Caki2 (cell line): ENCODE measurements at places on chromosomes 3 and 15. TPM values are rescaled to one million over a fixed set of nuclear protein-coding genes. Genes with fewer than 3 reads are reported as not detected.

SLC15A2 gene
- not detected in 2 replicates for total RNA-seq

STXBP5L gene
- not detected in 2 replicates for total RNA-seq

SLITRK3 gene
- not detected in 2 replicates for total RNA-seq

CPLX3 gene
- total RNA-seq = not detected in 2 replicates

SEMA3F gene
- total RNA-seq = 33.5 and 36.1 TPM in 2 replicates

EAF2 gene
- 0.88 TPM in 1 of 2 replicates, not detected in the other for total RNA-seq

CNTN3 gene
- not detected in 2 replicates for total RNA-seq

- DNase-seq = no peak
Measured at GRCh38 chr15:90583471-90584252, 53.9 kb downstream of the CRTC3 start.

GRCh38 chr15:70152070-70152480 is 54.4 kb upstream of the TLE3 start:
- DNase-seq = peak; percentile 14

- DNase-seq = no peak
Measured at GRCh38 chr3:74390121-74390877, 224.2 kb downstream of the CNTN3 start.

DNA sequence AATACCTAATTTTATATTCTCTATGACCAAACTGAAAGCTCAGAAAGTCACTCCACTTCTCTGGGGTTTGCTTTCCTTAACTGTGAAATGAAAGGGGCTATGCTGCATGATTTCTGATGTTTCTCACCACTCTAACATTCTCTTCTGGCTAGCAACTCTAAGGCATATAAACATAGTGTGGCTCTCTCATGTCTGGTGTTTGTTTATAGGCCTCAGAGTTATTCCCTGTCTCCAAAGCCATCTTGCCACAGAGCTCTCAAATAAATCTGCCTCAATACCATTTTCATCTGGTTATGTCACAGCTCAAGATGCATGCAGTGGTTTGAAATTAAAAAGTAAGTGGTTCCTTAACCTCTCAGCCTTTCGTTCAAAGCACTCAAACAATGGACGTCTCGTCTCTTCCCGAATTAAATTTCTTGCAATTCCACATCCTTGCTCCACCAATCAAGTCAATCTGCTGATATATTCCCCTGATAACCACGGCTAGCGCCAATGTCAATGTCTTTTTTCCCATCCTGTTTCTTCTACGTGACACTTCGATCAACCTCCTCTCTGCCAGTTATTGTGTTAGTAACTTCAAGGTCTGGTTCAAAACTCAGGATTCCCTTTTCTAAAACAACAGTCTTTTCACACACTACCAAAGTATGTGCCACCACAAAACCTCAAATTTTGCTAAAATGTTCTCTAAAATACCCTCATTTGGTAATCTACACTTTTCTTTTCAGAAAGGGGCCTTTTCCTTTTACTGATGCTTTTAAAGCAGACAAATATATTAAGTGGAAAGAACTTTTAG is 16.0 kb downstream of the TOMM70 start:
- no peak for DNase-seq

DNA sequence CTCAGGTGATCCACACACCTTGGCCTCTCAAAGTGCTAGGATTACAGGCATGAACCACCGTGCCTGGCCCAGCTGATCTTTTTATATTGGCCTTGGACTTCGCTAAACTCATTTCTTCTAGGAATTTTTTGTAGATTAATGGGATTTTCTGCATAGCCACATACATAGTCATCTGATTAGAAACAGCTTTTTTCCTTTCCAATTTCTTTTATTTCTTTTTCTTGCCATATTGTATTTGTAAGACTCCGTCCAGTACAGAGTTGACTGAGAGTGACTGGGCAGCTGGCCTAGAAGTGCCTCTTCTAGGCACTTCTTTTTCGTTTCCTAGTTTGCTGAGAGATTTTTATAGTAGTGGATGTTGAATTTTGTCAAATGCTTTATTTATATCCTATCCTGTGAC is 37.4 kb downstream of the ARIH1 start:
- no peak for DNase-seq

DNA sequence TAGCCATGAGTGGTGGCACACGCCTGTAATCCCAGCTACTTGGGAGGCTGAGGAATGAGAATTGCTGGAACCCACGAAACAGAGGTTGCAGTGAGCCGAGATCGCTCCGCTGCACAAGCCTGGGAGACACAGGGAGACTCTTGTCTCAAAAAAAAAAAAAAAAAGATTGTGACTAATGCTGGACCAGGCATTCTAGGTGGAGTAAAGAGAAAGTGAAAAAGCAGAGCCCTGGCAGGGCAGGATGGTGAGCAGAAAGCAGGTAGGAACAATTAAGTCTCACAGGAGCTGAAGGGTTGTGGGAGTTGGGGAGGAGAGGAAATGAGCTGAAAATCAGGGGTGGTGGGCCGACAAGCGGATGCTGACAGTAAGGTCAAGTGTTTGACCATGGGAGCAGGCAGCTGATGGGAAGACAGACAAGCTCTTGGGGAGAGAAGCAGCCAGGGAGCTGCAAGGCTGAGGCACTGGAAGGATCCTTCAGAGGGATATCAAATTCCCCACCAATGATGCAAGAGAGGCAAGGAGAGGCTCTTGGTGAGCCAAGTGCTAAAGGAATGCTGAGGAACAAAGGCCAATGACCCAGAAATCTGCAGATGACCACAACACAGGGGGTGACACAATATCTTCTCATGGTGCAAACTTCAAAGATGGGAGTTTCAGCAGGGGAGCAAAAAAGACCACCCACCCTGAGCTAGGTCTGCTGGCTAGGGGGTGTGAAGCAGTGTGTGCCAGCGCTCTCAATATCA is 251.1 kb downstream of the ULK4 start:
- peak; percentile 33 for DNase-seq

DNA sequence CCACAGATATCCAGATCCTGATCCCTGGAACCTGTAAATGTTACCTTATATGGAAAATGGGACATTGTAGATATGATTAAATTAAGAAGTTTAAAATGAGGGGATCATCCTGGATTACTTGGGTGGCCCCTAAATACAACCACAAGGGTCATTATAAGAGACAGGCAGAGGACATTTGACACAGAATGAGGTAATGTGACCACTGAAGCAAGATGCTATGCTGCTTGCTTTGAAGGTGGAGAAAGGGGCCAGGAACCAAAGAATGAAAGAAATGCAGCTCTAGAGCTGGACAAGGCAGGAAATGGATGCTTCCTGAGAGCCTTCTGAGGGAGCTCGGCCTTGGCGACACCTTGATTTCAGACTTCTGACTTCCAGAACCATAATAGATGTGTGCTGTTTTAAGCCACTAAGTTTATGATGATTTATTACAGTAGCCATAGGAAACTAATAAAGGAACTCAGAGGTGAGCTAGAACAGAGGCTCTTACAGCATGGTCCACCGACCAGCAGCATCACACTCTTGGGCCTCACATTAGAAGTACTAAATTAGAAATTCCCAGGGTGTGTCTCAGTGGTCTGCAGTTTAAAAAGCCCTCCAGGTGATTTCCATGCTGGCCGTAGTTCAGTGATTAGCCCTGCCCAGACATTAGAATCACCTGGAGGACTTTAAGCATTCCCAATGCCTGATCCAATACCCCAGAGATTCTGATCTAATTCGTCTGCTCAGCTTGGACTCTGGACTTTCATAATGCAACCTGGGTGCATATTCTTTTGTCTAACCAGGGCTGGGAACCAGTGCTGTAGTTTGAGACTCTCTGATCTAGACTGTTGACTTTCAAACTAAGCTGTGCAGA is 7.5 kb downstream of the COLQ start:
- no peak for DNase-seq

- DNase-seq = no peak
Measured at GRCh38 chr3:37993460-37993819, 2.9 kb downstream of the VILL start.

- no peak for DNase-seq
Measured at GRCh38 chr3:188901126-188901525, 270.6 kb upstream of the TPRG1 start.

GRCh38 chr3:17176757-17177156 is 292.0 kb downstream of the PLCL2 start:
- DNase-seq = no peak
